PC-3 (cell line): ENCODE measurements at places on chromosomes 3 and 15. TPM values are rescaled to one million over a fixed set of nuclear protein-coding genes. Genes with fewer than 3 reads are reported as not detected.

Gene PPP2R3A
- 9.4 and 12.3 TPM in 2 replicates for total RNA-seq

DNA sequence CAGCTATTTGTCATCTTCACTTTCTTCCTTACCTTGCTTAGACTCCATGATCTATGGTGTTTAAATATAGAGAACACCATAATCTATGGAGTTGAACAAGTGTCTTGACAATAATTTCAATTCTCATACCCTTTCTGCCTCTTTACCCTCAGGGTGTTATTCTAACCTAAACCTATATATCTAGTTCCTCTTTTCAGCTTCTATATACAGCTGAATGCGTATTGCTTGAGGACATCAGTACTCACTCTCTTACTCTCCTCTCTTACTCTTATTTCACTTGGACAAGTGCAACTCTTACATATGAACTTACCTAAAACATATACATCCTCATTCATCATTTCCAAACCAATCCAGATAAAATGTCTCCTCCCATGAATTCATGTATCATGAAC lies 187.1 kb downstream of the RAP2B start:
- DNase-seq, result no peak

Gene ARPC4
- 131 and 223 TPM in 2 replicates for total RNA-seq

- no peak for DNase-seq
These were observed 704.2 kb downstream of the OTOL1 start for GRCh38 chr3:162200836-162201235.

- DNase-seq, result peak; percentile 86
These were observed 68.2 kb downstream of the CD200R1L start for GRCh38 chr3:112778353-112778948.

DNA sequence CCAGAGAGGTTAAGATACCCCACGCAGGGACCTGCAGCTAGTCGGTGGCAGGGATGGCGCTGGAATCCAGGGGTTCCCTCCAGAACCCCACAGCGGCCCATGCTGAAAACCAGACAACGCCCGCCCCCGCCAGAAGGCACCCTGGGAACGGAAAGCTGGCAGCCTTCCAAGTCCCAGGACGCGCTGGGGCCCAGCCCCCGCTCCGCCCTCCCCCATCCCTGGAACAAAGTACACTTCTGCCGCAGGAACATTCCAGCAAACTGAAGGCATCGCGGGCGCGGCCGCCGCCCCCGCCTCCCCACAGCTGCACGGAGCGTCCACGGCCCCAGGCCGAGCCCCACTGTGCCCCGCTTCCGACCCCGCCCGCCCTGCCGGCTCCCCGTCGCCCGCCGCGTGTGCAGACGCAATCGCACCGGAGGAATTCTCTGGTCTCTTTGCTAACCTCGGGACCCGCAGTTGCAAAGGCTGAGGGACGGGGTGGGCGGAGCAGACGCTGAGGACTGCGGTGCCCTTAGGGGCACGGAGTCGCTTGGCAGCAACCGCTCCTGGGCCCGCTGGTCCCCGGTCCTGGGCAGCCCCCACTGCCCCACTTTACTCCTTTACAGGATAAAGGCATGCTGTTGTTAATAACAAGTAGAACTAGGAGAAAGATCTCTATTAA lies 44.8 kb upstream of the RNU6-1 start:
- DNase-seq, result peak; percentile 37

DNA sequence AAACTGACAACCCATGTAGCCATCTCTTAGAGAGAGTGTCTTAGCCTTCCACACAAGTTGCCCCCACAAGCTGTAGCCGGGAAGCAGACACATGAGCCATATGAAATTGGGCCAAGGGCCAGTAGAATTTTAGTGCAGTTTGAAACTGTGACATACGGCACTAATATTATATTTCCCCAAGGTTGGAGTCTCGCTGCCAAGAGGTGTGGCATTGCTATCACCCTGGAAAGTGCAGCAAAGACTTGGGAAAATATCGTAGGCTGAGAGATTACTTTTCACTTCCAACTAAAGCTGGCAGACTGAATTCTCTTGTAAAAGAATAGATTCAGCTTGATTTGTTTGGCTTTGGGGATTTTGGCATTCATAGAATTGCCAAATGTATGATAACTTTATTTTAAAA lies 89.2 kb downstream of the ECT2 start:
- no peak for DNase-seq
